ENCODE measurements at places on chromosomes 2 and 18.

- peak; percentile 9 for DNase-seq
These were observed 21.0 kb upstream of the CDKL4 start for GRCh38 chr2:39264733-39265132.

DNA sequence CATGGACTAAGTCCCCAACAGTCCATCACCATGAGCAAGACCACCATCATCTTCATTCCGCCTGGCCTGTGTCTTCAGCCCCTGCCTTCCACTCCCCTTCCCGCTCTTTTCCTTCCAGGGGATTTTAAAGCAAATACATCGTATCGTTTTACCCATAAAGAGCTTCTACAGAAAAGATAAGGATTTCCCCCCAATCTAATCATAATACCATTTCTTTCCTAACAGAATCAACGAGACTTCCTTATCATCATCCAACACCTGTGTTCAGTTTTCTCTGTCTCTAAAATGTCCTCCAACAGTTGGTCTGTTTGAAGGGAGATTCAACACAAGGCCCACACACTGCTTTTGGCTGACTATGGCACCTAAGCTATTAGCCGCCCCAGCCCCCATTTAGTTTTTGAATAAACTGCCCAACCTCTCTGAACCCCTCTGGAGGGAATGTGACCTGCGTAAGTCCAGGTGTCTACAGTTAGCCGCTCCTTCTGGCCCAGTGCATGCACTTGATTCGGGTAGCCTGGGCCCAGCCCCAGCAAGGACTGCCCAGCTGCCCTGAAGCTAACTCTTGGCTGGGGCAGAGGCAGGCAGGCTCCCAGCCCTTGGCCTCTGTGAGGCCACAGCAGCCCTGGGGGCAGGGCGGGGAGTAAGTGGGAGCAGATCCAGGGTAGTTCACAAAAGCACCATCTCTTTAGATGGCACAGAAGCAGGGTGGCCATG, 25.3 kb upstream of the SEMA4C start:
- DNase-seq, result no peak

DNA sequence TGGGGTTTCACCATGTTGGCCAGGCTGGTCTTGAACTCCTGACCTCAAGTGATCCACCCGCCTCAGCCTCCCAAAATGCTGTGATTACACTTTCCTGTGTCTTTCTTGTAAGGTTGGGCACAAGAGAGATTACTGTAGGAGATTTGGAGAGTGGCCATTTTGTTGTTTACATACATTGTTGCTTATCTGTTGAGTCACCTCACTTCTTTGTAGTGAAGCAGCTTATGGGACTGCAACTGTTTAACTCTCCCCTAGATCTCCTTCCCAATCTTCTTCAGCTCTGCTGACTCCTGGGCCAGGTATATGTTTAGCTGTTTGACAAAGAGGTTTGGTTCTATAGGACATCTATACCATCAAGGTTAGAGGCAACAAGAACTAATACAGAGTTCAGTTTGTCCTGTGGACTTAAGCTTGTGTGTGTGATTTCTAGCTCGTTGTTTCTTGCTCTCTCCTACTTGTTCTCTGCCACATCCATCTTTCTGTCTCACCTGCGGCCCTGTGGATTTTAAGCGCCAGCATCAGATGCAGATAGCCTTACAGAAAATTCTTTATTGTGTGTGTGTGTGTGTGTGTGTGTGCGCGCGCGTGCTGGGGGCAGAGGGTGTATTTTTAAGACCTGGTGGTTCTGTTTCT, 95.4 kb downstream of the HAUS1 start:
- DNase-seq, result no peak

DNA sequence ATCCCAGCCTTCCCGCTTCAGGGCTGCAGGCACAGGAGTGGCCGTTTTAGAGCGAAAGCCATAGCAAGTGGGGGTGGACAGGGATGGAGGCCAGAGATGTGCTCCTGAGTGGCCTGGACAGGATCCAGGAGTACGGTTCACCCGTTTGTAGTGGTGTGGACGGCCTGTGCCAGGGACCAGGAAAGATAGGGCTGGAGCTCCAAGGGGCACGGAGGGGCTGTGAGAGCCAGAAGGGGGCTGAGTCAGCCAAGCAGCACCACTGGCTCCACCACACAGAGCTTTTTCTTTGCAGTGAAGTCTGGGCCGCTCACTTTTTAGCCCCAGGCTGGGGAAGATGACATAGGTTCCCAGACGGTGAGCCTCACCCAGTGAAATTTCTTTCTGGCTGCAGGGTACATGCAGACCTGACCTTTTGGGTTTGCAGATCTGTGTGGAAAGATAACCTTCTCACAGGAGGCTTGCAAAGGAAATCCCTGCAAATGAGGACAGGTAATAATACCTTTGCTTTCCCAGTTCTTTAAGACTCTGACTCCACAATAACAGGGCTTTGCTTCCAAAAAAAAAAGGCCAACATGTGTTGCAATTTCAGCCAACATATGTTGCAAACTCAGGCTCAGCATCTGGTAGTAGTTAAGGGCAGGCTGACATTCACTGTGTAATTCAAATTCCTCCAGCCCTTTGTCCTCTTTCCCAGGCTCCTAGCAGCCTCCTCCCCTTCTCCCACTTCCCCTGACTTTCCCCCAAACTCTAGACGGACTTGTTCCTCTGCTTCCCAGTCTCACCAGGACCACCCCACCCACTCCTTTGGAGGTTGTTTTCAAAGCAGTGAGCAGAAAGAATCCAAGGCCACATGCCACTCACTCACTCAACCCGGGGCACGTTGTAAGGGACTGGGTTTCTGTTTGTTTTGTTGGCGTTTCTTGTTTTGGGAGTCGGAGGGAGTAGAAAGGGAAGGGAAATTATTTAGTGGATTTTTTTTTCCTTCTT, 20.3 kb upstream of the LAPTM4A start:
- DNase-seq, result no peak

DNA sequence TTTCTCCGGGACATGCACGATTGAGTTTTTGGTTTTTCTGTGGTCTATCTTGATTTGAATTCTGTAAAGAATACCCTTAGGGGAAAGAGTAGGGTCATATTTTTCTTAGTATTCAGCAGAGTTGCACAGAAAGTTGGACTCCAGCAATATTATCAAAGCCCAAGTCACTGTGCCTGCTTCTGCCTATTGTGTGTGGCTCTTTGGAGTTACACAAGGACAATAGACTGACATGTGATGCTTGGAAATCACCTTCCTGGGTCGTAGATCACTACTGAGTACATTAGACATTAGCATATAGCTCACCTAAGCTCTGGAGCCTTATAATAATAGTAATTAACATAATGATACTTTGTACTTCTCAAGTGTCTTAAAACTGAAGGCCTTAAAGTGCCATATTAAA, 238.8 kb upstream of the FOSL2 start:
- DNase-seq, result no peak

- no peak for DNase-seq
These were observed 176.8 kb upstream of the CELF4 start for GRCh38 chr18:37742436-37742835.

GRCh38 chr2:708667-709066, 31.5 kb upstream of the TMEM18 start:
- no peak for DNase-seq

DNA sequence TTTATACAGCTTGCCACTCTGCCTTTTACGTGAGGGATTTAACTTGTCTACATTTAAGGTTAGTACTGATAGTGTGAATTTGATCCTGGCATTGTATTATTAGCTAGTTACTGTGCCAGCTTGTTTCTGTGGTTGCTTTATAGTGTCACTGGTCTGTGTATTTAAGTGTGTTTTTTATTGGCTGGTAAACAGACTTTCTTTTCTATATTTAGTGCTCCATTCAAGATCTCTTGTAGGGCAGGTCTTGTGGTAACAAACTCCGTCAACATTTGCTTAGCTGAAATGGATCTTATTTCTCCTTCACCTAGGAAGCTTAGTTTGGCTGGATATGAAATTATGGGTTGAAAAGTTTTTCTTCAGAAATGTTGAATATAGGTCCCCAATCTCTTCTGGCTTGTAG, 1971.0 kb upstream of the LRRTM1 start:
- no peak for DNase-seq

- no peak for DNase-seq
These were observed 17.9 kb downstream of the MGAT5 start for GRCh38 chr2:134271758-134272157.

GRCh38 chr2:75627902-75628504, 18.6 kb upstream of the MRPL19 start:
- DNase-seq, result peak; percentile 71

DNA sequence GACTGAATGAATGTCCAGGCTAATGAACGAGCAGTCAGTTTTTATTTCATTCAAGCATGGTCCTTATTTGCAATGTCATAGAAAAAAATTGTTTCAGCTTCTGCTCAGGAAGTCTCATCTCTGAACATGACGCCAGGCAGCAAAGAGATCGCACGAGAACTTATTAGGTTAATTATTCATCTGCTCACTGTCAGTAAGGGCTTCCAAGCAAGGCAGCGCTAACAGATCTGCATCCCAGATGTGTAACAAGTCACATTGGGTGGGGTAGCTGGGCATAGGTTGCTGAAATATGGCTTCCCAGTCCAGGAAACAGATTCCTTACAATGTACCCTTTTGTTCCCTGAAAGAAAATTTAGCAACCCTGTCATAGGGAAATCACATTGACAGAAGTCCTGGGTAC, 63.5 kb downstream of the ANKRD44 start:
- no peak for DNase-seq

DNA sequence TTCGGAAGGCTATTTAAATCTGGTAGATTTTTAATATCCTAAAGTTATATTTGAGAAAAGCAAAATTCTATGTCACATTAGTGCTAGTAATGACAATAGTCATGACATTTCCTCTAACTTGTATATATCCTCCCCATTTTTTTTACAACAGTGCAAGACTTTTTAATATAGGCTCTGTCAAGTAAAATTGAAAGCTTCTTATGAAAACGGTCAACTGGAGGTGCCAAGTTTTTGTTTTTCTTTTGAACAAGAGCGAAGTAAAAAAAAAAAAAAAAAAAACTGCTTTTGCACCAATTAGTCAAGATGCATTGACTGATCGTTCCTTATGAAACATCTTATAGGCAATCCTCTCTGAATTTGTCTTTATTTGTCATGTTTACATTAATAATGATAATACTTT, 389.3 kb downstream of the STK39 start:
- DNase-seq, result no peak

DNA sequence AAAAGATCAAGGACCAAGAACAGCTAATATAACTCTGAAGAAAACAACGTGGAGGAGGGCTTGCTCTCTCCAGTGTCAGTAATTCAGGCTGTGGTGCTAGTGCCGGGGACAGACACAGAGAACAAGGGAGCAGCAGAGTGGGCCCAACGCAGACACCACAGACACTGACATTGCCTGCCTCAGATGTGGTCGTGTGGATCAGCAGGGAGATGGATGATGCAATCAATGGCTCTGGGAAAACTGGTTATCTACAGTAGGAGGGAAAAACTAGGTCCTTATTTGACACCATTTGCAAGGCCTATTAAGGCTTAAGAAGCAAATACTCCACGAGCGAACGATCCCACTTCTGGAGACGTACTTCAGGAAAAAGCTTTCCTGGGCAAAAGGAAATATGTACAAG, 36.1 kb downstream of the HDLBP start:
- DNase-seq, result no peak
